ENCODE measurements at places on chromosomes 7 and 10. TPM values are rescaled to one million over a fixed set of nuclear protein-coding genes. Genes with fewer than 3 reads are reported as not detected.
A peak's percentile ranks its signal among the peaks of the same experiment; 100 is the strongest.

The FLNC gene
- 121 TPM for total RNA-seq

The PMPCB gene
- 49.6 TPM for total RNA-seq

The CALHM3 gene
- total RNA-seq, result 4.1 TPM

The GPER1 gene
- total RNA-seq, result 4.9 TPM

DNA sequence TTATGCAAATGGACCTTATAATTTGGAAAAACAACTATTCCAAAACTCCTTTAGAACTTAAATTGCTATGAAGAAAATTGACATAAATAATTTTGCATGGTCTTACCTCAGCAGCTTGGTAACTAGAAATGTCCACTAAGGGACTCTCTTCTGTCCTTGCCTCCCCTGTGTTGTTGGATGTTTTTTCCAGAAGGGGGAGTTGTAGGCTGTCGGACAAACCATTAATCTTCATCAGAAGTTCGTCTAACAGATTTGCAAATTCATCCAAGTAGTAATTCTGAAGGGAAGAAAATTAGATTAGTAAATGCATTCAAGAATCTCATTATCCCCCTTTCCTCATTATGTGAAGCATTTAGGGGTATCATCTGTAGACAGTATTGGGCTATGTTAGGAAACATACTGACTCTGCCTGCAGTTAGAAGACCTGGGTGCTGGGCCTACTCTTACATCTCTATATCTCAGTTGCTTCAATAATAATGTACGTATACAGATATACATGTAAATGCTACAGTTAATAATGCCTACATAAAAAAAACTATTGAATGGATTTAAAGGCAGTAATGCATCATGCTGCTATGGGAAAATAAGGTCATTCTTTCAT is 155.6 kb downstream of the PKD1L1 start:
- DNase-seq, result peak; percentile 60

DNA sequence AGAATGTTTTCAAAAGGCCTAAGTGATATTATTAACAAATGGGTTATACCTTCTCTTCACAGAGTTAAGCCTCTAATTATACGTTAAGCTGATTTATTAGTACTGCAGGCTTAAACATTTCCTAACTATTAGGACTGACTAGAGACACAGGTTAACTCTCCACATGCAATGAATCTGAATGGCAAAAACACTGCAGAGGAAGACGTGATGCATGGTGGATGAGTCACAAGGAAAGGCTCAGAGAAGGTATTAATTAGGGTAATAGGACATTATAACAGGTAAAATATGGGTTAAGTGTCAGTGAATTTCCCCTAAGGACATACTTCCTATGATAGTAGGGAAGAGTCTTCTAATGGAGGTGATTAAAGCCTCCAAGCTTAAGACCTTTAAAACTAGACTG is 24.7 kb upstream of the SEM1 start:
- DNase-seq, result no peak

DNA sequence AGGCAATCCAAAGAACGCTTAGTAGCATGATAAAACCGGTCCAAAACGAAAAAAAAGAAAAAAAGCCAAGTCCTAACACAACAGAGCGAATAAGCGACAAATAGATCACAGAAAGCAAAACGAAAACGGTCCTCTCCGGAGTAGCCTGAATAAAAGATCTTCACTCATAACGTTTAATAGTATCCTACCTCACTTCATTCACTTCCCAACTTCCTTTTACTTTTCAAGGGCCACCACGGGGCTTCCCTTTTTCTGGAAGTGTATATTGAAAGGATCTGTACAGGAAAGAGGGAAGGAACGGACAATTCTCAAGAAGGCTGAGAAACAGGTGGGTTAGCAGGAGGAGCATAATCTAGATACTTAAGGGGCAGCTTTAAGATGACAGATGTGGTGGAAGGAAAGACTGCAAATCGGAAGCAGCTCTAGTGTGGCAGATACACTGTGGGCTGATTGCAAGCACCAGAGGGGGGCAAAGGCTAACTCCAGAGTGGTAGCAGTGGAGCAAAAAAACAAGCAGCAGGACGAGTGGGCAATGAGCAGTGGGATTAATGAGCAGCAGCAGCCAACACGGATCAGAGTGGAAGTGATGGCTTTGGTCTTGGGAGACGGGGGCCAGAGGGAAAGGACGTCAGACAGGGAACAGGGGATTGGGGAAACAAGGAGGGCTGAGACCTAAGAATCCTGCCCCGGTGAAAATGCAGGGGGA is 866 bp downstream of the CNOT4 start:
- peak; percentile 21 for DNase-seq

DNA sequence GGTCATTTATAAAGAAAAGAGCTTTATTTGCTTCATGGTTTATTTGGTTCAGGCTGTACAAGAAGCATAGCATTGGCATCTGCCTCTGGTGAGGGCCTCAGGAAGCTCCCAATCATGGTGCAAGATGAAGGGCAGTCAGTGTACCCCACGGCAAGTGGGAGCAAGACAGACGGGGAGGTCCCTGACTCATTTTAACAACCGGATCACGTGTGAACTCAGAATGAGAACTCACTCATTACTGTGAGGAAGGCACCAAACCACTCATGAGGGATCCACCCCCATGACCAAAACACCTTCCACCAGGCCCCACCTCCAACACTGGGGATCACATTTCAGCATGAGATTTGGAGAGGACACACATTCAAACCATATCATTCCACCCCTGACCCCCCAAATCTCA is 15.7 kb upstream of the CRYGN start:
- no peak for DNase-seq

DNA sequence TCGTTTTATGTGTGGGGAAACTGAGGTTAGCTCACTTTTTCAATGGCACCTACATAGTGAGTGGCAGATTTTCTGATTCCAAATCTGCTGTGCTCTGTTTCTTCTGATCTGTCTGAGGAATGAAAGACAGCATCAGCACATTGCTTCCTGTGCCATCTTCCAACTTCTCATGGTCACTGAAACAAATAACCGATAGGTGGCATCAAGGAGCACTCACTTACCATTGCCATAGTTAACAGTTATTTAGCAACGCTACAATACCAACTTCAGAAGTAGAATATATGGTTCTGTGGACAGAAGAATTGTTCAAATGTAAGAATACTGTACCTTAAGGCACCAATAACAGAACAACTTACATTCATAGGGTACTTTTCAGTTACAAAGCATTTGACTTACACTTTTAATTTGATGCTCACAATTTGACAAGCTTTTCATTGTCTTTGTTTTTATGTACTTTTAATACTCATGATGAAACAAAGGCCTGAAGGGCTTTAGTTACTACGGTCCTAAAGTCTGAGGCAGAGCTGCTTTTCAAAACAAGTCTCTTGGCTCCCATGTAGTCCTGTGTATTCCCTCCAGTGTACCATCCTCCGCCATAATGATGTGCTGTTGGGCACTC is 228.9 kb upstream of the TCF7L2 start:
- peak; percentile 69 for DNase-seq

DNA sequence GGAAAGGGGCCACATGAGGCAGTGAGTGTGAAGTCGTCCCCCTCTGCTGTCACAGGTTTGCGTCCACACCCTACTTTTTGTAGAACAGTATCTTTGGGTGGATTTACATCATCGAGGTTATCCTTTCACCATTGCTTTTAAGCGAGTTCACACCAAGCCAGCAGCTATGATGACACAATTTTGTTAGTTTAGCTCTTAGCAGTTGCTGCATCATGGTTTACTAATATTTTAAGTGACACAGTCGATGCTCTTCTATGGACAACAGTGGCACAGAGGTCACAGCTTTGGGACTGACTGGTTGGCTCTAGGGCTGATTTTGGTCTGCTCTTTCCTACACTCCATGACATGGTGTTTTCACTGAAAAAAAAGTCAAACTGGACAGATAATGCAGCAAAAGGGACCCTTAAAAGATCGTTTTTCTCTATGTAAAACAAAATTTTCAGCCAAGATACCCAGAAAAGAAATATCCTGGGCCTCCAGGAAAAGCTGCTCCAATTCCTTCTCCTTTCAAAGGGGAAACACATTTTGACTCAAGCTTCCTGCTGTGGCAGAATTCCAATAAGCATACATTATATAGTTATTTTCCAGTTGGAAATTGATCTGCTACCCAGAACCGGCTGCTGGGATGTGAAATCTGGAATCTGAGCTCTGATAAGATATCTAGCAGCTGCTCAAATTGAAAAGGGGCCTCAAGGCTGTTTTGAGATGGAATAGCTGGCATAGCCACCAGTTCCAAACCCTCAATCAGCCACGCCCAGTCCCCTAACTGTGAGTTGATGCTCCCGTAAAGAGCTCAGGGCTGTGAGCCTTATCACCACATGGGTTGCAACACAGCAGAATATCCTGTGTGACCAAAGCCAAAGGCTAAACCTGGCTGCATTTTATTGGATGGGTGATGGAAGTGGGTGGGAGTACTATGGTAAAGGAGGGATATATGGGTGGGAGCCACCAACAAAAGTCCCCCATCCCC is 114.2 kb downstream of the SMURF1 start:
- DNase-seq, result peak; percentile 13

DNA sequence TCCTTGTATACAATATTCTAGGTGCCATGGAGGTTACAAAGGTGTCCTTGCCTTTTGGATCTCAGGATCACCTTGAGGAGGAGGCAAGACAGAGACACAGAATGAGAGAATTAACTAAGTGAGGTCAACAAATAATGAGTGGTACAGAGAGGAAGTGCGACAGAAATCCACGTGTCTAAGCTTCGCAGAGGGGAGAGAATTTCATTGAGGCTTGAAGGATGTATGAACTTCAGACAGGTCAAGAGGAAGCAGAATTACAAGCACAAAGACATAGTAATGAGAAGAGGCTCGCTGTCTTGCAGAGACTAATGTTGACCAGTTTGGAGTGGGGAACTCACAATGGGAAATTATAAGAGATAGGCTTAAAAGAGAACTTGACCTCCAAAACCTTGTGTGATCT is 308.7 kb downstream of the FRMD4A start:
- DNase-seq, result no peak

DNA sequence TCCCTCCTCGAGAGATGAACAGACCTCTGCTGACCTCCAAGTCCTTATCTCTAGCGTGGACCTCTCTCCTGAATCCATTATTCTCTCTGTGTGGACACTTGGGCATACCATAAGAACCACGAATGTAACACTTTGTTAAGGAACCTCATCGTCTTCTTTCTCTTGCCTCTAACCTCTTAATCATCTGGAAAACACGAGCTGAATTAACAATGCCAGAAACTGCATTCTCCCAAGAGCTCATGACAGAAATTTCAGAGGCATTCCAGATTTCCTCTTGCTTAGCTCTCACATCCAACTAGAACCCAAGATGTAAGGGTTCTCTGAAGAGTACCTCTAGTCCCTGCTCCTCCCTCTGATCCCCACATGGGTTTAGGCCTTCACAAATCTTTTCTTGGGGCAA is 101.5 kb downstream of the TRIL start:
- DNase-seq, result no peak

DNA sequence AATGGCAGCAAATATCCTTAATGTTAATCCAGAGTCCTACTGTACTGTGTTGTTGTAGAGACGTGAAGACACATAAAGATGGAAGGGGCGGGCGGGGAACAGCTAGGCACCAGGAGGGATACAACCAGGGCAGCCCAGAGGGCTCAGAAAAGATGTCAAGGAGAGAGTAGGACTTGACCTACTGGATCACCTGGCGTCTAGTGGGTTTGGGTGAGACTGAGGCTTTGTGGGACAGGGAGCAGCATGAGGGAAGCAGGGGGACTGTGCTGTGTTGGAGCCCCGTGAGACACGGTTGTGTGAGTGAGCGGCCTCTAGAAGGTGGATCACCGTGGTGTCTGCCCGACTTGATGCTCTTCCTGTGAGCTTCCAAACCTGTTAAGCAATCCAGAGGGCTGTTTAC is 68.0 kb downstream of the PTPRE start:
- DNase-seq, result no peak

GRCh38 chr10:23343591-23344240 is 881 bp downstream of the C10orf67 start:
- peak; percentile 47 for DNase-seq

DNA sequence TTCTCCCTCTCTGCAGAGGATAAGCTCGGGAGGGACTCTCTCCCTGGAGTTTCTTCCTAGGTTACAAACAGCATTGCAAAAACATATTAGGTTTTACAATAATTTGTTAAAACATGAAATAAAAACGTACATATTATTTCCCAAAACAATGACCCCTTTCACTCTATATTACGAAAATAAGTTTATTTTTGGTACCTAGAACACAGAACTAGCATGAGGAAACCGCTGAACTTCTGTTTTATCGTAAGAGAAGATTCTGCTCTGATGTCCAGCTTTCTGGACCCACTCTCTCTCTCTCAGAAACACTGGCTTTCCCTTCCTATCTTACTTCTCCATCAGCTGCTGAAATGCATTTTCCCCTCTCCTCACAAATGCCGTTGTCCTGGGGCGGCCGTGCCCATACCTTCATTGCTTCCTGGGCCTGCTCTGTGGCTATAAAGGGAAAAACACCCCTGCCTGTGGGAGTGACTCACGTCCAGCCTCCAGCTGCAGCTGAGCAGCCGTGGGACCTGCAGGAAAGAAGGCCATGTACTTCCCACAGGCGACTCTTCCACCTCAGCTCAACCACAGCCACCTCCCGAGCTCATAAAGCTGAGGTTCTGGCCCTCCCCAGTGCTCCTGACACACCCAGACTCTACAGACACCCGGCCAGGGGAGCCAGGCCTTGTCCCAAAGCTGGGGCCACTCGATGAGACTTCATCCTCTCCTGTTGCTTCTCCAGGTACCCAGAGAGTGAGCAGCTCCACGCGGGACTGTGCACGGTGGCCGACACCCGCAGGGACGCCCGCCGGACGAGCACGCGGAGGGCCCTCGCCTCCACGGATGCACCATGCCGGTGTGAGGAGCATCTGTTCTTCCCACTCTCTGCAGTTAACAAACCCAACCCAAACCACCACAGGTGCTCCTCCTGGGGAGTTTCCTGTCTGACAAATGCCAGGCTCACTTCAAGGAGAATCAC is 3.1 kb downstream of the GPER1 start:
- peak; percentile 9 for DNase-seq

- DNase-seq, result no peak
Observed at GRCh38 chr7:133429371-133429770, 176.5 kb downstream of the EXOC4 start.

- no peak for DNase-seq
Observed at GRCh38 chr10:1520909-1521565, 216.3 kb downstream of the ADARB2 start.

- DNase-seq, result no peak
Observed at GRCh38 chr7:87339373-87339897, 6.0 kb upstream of the CROT start.

DNA sequence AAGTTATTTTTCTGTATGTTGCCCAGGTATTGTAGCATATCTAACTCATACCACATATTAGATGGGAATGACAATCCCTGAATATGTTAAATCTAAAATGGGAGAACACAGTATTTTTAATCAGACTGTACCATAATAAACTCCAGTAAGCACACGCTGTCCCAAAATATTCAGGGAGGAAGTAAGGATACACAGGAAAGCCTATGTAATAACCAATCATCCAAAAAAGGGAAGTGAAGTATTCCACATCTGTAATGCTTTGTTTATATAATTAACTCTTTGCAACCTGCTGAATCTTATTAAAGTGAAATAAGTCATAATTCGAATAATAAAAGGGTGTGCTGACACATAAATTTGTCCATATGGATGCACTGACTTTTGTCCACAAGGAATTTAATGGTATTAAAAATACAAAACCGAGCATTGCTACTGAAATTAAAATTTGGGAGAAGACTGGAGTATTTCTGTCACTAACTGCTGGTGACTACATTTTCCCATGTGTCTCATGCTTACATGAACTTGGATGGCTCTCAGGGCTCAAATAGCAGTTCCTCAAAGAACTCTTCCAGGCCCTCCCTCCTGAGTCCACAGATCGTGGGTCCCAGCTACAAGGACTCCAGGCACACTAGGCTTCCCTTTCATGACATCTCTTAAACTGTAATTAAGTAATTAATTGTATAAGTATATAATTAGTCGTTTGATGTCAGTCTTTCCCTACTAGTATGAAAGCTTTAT is 120.6 kb downstream of the NEBL start:
- DNase-seq, result no peak

Measured in PC-3 (cell line).